ENCODE measurements at places on chromosomes 11 and 22. TPM values are rescaled to one million over a fixed set of nuclear protein-coding genes. Genes with fewer than 3 reads are reported as not detected.

The POTEH gene
- total RNA-seq: not detected

The APOBEC3C gene
- total RNA-seq: 11.9 TPM

The DDIAS gene
- 1.9 TPM for total RNA-seq

The GUCY1A2 gene
- total RNA-seq: 0.64 TPM

The OR8U1 gene
- total RNA-seq: not detected

The IL10RA gene
- not detected for total RNA-seq

The SNX19 gene
- 96.3 TPM for total RNA-seq

The FDXACB1 gene
- 4.3 TPM for total RNA-seq

The RFPL2 gene
- not detected for total RNA-seq

The DGCR6 gene
- 2.2 TPM for total RNA-seq

The OR52A1 gene
- total RNA-seq: not detected

The CHRM1 gene
- not detected for total RNA-seq

The CRYBA4 gene
- not detected for total RNA-seq

The HBG2 gene
- not detected for total RNA-seq

The RAB39A gene
- not detected for total RNA-seq

The TYR gene
- not detected for total RNA-seq

The ZNF215 gene
- total RNA-seq: 6.5 TPM

The BARX2 gene
- not detected for total RNA-seq

The TSPAN18 gene
- total RNA-seq: 0.64 TPM

The OR8G5 gene
- total RNA-seq: not detected

The CDHR5 gene
- not detected for total RNA-seq

The ABCG4 gene
- total RNA-seq: under 0.01 TPM

The FAM111A gene
- 60.0 TPM for total RNA-seq

The TMEM25 gene
- total RNA-seq: 25.8 TPM

Data from fibroblast of villous mesenchyme (primary cell).